HuH-7 (cell line): ENCODE measurements at places on chromosomes 6 and 20.

- no peak for DNase-seq
Observed at GRCh38 chr6:135750081-135750480, 101.4 kb upstream of the PDE7B start.

GRCh38 chr6:107584726-107585125, 94.8 kb downstream of the SOBP start:
- DNase-seq, result no peak

DNA sequence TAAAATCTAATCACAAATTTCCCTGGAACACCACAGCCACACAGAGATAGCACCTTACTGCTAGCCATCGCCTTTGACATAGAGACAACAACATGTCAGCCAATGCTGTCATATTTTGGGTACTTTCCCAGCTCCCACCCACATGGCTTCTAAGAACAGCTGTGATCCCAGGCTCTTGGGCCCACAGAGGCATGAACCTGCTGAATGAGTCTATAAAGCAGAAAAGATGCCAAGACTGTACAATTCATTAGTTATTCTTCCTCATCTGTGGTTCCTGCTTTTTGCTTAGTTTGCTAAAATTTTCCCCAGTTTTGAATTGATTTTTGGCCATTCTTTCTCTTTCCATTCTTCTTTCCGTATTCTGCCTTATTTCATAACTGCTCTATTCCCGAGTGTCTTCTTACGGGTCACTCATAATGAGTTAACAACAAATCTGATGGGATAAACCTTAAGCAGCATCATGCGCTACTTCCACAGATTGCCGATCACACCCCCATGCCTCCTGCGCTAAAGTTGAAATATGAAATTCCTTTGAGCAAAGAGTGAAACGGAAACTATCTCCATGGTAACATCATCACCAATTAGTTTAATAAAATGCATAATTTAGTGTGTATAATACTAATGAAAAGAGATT, 327.3 kb upstream of the HSF2 start:
- no peak for DNase-seq

GRCh38 chr20:37543828-37544227, 16.2 kb upstream of the BLCAP start:
- peak; percentile 70 for DNase-seq

GRCh38 chr6:66865771-66866170, 1158.7 kb upstream of the EYS start:
- no peak for DNase-seq

DNA sequence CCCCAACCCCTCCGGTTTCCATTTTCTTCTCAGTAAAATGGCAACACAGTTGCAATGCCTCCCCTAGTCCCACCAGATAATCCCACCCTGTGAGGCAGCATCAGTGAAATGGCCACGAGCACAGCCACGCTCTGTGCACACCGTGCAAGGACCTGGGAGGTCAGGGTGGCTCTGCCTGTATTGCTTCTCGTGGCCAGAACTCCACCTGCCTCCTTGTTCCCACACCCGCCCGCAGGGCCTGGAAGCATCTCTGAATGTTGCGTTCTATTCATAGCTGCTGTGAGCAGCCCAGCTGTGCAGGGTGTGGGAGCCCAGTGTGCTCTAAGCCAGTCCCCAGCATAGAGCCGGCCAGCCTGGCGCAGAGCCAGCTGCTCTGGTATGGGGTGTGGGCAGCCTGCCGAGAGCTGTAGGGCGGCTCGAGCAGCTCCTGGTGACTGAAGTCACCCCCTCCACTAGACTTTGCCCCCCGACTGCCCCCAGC, 161.1 kb downstream of the DLL1 start:
- no peak for DNase-seq

DNA sequence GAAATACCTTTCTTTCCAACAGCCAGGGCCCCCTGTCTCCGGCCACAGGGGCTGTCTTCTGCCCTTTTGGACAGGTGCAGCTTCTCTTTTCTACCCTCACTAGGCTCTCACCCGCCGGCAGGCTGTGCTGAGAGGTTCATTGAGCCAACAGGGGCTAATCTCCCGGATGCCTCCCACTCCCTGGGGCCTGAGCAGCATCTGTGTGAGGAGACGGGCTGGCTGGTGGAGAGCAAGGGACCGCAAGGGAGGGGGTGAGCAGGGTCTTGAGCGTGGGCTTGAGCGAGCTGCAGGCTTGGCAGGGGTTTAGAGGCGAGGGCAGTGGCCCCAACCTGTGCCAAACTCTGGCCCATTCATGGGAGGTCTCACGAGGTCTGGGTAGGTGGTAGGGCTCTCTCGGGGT, 56.5 kb upstream of the CST7 start:
- no peak for DNase-seq
